Stimulated activated memory B cell treated with anti-CD40 and anti-IgM and Interleukin-4, amounts not matched to agents 10 μg/mL and 1 μg/mL and 100 μg/mL, for 72 hours (primary cell): ENCODE measurements at places on chromosomes 7 and 10.

GRCh38 chr7:79436378-79436777 lies 17.1 kb downstream of the MAGI2 start:
- ATAC-seq: no peak

- peak; percentile 80 for ATAC-seq
These were observed 180.9 kb downstream of the CDK14 start for GRCh38 chr7:90777041-90777440.

DNA sequence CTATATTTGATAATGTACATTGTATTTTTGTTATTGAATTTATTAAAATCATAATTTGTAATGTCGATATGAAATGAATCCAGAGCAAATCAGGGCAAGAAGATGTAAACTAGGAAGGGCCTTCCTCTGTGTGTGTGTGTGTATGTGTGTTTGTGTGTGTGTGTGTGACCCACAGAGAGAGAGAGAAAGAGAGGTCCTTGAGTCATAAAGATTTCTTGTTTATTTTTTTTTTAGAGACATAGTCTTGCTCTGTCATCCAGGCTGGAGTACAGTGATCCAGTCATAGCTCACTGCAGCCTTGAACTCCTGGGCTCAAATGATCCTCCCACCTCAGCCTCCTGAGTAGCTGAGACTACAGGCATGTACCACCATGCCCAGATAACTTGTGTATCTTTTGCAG lies 50.7 kb downstream of the INPP5F start:
- ATAC-seq: no peak

DNA sequence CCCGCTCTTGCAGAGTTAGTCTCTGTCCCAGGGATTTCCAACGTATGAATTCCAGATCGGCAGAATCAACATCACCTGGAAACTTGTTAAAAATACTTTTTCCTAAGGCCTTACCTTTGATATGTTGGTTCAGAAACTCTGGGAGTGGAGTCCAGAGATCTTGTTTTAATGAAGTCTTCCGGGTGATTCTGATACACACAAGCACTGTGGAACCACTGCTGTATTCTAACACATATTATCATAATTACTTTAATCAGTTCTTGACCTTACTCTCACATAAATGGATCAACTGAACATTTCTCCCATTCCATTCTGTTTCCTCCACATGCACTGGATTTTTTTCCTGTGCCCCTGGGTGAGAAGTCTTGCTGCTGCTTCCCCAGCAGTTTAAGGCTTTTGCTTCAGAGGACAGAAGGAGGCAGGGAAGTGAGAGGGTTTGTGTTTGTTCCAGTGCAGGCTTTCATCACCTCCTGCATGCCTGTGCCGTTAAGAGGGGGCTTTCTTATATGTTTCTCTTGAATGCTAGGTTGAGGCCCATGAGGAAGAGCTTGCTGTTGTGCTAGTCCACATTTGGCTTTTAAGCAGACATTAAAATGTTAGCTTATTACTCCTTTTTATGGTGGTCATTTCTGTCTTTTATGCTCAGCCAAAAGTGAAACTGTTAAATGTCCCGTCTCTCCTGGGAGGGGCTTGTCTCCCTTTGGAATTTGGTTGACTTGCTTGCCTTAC lies 32.4 kb downstream of the CCSER2 start:
- no peak for ATAC-seq

DNA sequence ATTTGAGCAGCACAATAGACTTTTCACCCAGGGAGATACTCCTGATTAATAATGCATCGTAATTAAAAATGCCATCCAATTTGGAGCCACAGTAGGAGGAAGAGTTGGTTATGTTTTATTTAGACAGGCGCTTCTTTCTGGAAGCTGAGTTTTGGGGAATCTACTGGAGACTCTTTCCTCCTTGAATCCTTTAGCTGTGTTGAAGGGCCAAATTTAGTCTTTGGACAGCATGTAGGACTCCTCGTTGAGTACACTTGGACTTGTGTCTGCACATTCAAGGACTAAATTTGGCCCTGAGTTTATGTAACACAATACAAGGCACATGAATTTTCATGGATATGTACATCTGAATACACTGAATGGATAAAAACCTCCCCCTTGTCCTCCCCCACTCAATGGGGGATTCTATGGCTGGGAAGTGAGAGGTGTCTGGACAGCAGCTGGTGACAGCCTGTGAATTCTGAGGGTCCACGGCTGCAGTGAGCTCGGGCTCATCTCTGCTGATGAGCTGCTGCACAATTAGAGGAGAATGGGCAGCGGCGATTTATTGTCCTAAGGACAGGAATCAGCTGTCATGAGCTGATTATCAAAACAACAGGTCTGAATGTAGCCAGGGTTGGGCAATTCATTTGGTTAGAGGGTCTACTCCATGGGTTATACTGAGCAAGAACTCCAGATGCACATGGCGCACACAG lies 95.2 kb downstream of the PRTFDC1 start:
- no peak for ATAC-seq

DNA sequence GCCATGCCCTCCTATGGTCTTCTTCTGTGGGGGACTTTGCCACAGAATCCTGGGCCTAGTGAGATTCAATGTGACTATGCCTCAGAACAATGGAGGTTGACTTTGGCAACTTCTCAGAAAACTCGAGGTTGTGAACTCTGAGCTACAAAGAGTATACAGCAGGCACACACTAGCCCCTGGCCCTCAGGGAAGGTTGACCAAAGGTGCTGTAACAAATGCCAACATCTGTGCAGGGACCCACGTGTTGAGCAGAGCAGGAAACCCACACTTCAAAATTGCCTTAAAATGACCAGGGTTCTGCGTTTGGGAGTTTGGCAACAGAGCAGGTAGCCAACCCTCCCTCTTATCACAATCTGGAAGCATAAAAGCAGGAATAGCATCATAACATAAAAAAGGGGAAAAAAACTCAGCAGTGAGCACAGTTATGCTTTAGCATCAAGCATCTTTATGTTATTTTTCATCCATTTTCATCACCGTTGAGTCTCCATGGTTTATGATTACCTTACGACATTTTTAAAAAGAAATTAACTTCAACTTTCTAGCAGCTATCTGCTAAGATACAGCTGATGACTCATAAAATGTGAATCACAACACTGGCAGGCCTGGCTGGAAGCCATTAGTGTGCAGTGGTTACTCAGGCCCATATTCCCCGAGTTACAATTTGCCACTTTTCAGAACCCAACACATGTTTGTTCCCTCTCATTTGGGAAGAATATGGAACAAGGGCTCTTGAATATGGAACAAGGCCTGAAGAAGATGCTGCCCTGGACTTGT lies 11.1 kb downstream of the PRLHR start:
- ATAC-seq: no peak

DNA sequence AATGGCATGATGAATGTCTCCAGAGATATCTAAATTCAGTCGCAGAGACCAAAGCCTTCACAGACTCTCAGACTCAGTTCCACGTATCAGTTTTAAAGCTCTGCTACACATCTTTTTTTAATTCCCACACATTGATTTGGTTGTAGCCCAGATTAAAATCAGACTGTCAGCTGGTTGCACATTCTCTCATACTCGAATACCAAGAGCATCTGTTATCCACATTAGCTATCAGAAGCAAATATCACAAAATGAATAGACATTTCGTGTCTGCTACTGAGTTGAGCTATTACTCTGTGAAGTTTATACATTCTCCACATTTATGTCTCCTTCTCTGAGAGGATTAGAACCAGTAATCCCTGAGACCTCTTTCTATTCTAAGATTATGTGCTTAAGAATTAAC lies 229.2 kb downstream of the GPAM start:
- no peak for ATAC-seq

- peak; percentile 20 for ATAC-seq
These were observed 238.9 kb upstream of the GPR26 start for GRCh38 chr10:123427165-123427786.

DNA sequence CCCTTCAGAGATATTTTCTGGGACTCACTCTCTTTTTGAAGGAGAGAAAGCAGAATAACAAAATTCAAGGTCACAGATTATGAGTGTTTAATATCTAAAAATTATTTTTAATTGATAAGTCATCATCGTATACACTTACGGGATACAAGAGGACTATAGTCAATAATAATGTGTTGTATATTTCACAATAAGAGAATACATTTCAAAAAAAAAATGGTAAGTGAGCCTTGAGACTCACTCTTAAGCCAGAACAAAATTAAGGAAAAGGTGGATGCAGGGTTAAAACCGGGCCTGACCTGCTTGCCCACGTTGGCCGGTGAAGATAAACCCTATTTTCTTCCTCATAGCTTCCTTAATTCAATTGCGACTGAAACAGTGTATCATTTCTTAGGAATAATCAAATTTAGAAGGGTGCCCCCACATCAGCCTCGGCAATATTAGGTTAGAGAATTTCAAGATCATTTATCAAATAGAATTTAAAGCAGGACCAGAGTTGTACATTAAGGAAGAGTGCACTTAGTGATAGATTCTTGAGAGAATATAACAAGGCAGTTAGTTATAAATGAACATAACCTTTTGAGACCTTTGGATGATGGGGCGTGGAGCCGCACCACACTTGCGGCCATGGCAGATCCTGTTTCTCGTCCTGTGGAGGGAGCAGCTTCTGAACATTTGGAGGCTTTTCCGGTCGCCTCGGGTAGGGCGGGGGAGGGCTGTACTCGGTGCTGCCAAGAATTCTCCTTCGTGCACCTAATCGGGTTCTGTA lies 321.8 kb downstream of the PAXIP1 start:
- no peak for ATAC-seq

DNA sequence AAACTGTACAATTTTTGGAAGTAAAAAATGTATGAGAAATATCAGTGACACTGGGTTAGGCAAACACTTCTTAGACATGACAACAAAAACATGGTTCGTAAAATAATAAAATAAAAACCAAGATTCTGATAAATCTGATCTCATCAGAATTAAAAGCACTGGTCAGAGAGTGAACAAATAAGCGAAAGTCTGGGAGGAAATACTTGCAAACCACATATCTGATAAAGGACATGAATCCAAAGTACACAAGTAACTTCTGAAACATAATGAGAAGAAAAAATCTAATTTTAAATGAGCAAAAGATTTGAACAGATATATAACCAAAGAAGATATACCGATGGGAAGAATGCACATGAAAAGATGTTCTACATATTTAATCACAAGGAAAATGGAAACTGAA lies 91.5 kb downstream of the RTKN2 start:
- no peak for ATAC-seq

- no peak for ATAC-seq
These were observed 147.4 kb upstream of the INSYN2A start for GRCh38 chr10:127343821-127344220.

DNA sequence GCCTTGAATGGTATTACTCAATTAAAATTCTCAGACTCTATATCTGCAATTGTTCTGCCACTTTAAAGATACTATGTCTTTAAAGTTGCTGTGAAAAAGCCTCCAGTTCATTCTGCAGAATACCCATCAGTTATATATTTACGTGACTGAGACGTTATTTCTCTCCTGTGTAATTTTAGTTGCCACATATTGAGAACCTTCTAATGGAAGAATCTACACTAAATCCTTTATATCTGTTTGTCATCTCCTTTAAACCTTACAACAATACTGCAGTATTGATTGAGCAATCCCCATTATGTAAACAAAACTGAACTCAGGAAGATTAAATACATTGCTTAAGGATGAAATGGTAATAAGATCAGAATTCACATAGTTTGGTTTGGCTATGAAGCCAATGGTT lies 30.0 kb downstream of the GPR141 start:
- no peak for ATAC-seq

- ATAC-seq: no peak
These were observed 5.2 kb upstream of the SEMA3C start for GRCh38 chr7:80924090-80924489.

- no peak for ATAC-seq
These were observed 53.1 kb upstream of the ZNF273 start for GRCh38 chr7:64849924-64850499.

DNA sequence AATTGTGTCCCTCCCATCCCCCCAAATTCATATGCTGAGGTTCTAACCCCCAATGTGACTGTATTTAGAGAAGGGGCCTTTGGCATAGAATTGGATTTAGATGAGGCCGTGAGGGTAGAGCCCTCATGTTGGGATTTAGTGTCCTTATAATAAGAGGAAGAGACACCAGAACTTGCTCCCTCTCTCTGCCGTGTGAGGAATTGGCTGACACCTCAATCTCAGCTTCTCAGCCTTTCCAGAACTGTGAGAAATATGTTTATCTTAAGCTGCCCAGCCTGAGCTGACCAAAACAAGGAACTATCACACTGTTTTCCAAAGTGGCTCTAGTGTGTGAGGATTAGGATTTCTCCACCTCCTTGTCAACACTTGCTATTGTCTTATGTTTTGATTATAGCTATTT lies 400.0 kb upstream of the FZD8 start:
- ATAC-seq: no peak

DNA sequence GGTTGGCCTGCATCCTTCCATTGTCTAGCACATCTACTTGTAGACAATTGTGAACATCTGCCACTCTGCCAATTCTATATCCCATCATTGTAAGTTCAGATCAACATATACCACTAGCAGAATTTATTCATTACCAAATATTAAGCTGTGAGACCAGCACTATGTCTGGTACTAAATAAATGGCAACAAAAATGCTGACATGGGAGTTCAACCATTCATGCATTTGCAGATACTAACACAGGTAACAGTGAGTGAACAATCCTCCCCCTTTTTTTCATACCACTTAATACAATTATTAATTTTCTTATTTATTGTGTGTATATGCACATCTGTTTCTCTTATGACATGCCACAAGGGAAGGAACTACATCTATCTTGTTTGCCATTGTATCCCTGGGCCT lies 11.9 kb downstream of the POLR1F start:
- no peak for ATAC-seq

DNA sequence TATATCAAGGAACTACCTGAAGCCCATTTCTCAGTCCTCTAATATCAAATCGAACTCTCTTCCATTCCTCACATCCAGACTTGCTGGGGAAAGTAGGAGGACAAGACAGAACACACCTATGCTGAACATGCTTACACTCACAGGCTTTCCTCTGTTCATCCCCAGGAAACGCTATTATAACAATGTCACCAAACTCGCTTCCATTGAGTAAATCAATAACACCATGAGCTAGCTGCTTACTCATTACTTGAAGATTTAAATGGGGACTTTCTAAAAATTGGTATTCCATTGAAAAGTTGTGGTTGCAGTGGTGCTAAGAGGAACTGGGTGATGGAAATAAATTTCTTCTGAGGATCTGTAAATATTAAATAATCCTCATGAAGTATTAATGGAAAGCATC lies 88.8 kb downstream of the SLC25A13 start:
- no peak for ATAC-seq

GRCh38 chr10:4902571-4903011 lies 60.6 kb upstream of the AKR1C1 start:
- no peak for ATAC-seq

GRCh38 chr10:123165445-123166072 lies 11.4 kb downstream of the BUB3 start:
- ATAC-seq: no peak

GRCh38 chr10:101550965-101551364 lies 37.1 kb downstream of the POLL start:
- ATAC-seq: no peak

DNA sequence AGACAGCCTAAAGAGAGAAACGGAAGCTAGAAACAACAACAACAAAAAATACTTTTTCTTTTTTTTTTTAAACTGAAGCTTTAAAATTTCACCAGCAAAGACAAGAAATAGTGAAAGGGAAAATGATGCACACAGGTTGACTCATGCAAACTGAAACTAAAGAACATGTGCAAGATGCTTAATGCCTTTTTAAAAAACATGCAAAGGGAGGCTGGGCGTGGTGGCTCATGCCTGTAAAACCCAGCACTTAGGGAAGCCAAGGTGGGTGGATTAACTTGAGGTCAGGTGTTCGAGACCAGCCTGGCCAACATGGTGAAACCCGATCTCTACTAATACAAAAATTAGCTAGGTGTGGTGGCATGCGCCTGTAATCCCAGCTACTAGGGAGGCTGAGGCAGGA lies 15.1 kb upstream of the CUBN start:
- ATAC-seq: no peak

- ATAC-seq: no peak
These were observed 50.4 kb downstream of the TSPAN15 start for GRCh38 chr10:69501657-69502056.
